ENCODE measurements at places on chromosomes 12 and 14. TPM values are rescaled to one million over a fixed set of nuclear protein-coding genes. Genes with fewer than 3 reads are reported as not detected.

GLT8D2 gene
- total RNA-seq: not detected

SLIRP gene
- total RNA-seq: 58.9 TPM

ACOT6 gene
- not detected for total RNA-seq

RD3L gene
- total RNA-seq: not detected

CD163 gene
- 534 TPM for total RNA-seq

CLEC1B gene
- total RNA-seq: 5.5 TPM

DNAJC22 gene
- total RNA-seq: 1.2 TPM

PA2G4 gene
- total RNA-seq: 72.7 TPM

EID3 gene
- total RNA-seq: 7.4 TPM

ERP27 gene
- total RNA-seq: 5.0 TPM

DNA sequence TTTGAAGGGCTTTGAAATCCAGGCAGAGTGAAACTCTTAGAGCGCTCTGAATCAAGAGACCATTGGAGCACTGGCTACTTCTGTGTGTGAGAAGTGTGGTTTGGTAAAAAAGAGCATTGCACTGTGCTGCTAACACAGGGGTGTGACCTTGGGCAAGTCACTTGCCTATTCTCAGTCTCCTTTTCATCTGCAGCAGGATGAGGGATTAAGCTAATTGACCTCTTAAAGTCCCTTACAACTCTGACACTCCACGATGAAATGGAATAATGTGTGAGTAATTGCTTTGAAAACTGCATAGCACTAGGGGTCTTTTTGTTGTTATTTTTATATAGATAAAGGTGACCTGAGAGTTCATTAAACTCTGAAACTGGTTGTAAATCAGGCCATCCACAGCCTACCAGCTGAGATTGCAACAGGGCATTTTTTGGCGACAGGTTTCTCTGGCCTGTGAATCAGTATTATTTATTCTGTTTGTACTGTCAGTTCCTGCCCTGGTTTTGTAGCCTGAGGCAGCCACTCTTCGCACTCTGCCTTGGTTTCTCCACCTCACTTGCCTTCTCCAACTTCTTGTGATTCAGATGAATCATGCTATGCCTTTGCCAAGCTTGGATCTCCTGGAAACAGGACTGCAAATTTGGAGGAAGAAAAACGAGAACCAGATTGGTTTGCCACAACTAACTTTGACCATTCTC, 159.9 kb upstream of the PARP11 start:
- H3K4me1 ChIP-seq: peaks cover 18% of the 10 kb centered on the region

- no peak overlapping the region for H3K4me3 ChIP-seq
- no peaks in the 10 kb centered on the region for H3K27me3 ChIP-seq
- H3K4me1 ChIP-seq: peaks cover 35% of the 10 kb centered on the region
- no peak for DNase-seq
- H3K27ac ChIP-seq: peak overlapping the region; percentile 5
- peaks cover 24% of the 10 kb centered on the region for H3K36me3 ChIP-seq
Observed at GRCh38 chr12:40238266-40238902, 13.6 kb downstream of the LRRK2 start.

DNA sequence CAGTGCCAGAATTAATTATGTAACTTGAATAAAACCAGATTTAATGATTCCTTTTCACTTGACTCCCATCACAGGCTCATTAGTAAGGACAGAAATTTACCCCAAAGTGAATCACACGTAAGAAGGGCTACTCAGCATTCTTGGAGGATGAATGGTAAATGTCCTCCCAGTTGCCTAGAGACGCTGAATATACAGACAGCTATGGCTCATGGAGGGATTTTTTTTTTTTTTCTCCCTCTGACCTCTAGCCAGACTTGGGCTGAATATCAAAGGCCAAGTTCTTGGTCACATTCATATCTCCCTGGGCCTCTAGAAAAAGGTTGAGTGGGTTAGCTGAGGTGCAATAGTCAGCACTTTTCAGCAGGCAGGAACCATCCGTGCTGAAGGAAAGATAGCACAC, 77.5 kb downstream of the PHLDA1 start:
- DNase-seq: no peak
- H3K36me3 ChIP-seq: no peaks in the 10 kb centered on the region
- no peak overlapping the region for H3K27ac ChIP-seq
- H3K4me1 ChIP-seq: no peaks in the 10 kb centered on the region
- H3K27me3 ChIP-seq: no peaks in the 10 kb centered on the region
- H3K4me3 ChIP-seq: no peak overlapping the region

DNA sequence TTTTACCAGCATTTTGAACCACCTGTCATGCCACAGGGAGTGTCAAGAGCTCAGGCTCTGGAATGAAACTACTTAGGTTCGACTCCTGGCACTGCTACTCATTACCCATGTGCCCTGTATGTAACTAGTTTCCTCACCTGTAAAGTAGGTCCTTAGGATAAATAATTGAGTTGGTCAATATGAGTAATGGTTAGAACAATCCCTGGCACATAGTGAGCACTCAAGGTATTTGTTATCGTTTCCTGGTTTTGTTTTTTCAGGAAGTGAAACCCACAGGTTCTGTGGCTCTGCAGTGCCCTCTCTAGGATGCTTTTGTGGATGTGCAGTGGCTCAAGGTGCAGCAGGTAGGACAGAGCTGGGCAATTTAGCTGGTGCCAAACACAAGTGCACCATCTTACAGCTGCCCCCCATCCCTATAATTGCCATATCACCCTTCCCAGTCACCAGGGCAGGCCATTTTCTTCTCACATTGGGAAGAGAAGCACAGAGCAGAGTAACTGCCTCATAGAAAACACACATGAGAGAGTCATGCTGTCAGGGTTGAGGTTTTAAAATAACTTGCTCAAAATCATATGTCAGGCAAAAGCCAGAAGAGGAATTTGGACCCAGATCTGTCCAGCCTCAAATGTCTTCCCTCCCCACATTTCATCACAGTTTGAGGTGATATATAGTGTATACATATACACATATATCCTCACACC, 297.5 kb downstream of the RPAP3 start:
- no peaks in the 10 kb centered on the region for H3K27me3 ChIP-seq
- H3K27ac ChIP-seq: no peak overlapping the region
- H3K4me1 ChIP-seq: peaks cover 15% of the 10 kb centered on the region
- H3K36me3 ChIP-seq: no peaks in the 10 kb centered on the region

DNA sequence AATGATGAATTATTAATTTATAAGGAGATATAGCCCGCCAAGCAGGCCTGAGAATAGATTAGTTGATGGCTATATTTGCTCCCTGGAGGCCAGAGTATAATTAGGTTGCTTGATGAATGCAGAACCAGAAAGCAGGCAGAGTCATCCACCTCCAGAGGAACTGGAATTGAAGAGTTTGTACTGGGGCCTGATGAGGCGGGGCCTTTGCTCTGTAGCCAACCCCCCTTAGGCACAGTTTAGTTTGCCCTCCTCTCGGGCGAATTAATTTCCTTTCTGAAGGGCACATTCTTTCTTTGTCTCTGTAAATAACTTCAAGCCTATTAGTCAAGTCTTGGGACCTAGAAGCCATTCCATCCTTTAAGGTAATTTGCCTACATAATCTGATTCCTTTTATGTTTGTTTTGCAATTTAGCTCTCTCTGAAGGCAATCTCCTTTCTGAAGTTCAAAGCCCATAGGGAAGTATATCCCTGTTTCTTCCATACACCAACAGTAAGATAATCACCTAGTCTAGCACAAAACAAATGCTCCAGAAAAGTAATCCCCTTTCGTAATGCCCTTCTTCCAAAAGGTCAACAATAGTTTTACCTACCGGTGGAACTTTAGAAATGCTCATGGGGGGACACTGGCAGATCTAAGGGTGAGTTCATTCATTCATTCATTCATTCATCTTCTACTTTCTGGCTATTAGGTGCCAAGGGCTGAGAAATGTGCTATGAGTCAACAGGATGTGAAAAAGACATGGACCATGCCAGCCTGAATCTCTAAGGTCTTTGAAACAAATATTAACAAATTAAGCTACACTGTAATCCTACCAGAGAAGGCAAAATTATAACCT, 84.8 kb upstream of the NUDT4 start:
- no peak overlapping the region for H3K4me3 ChIP-seq
- no peak for DNase-seq
- H3K4me1 ChIP-seq: peaks cover 14% of the 10 kb centered on the region
- H3K27me3 ChIP-seq: no peaks in the 10 kb centered on the region
- no peak overlapping the region for H3K27ac ChIP-seq

- H3K27me3 ChIP-seq: peaks cover 5% of the 10 kb centered on the region
- no peak overlapping the region for H3K27ac ChIP-seq
- no peak for DNase-seq
- no peaks in the 10 kb centered on the region for H3K4me1 ChIP-seq
- H3K4me3 ChIP-seq: no peak overlapping the region
Observed at GRCh38 chr12:4392223-4392742, 12.8 kb upstream of the FGF23 start.

DNA sequence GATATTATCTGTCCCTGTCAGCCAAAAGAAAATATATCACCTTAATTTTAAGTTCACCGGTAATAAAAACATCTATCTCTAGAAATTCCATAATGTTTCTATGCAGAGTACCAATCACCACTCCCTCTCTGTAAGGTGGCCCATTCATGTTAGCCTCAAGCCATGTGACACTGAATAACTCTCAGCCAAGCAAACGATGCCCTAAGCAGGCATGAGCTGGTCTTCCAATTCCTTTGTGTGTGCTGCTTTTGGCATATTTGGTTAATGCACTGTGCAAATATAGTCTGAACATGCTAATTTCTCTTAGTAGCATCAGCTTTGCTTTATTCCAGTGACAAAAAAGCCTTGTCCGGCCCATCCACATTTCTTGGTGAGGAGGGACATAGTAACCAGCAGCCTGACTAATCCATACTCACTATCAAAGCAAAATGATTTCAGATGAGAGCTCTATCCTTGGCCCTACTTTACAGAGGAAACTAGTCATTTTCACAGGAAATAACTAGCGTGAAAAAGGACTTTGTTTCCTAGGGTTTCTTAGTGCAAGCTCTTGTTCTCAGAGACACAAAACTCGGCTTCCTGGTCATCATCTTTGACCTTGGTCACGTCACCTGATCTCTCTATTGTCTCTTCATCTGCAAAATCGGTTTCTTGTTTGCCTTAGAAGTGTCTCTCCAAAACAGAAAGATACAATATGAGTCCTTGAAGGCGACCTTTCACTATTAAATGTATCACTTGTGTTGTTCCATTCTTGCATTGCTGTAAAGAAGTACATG, 59.2 kb upstream of the RTRAF start:
- DNase-seq: no peak
- no peak overlapping the region for H3K4me3 ChIP-seq
- H3K27me3 ChIP-seq: no peaks in the 10 kb centered on the region
- H3K27ac ChIP-seq: no peak overlapping the region

DNA sequence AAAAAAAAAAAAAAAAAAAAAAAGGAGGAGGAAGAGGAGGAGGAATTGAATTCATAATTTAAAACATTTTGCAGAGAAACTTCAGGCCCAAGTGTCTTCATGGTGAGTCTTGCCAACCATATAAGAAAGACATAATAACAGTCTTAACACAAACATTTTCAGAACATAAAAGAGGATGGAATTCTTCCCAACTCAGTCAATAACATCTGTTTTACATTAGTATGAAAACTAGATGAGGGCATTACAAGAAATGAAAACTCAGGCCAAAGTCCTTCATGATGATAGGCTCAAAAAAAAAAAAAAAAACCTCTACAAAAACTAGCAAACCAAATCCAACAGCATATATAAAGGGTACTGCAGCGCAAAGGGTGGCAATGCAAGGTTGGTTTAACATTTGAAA, 151.6 kb downstream of the FOXA1 start:
- no peaks in the 10 kb centered on the region for H3K27me3 ChIP-seq
- H3K4me1 ChIP-seq: no peaks in the 10 kb centered on the region
- no peak overlapping the region for H3K4me3 ChIP-seq
- no peak overlapping the region for H3K27ac ChIP-seq
- DNase-seq: no peak
- H3K36me3 ChIP-seq: no peaks in the 10 kb centered on the region

- H3K36me3 ChIP-seq: no peaks in the 10 kb centered on the region
- no peaks in the 10 kb centered on the region for H3K4me1 ChIP-seq
- peak overlapping the region; percentile 25 for H3K4me3 ChIP-seq
- peak overlapping the region; percentile 76 for H3K27ac ChIP-seq
- no peak for DNase-seq
Observed at GRCh38 chr12:125983784-125984500, 918.7 kb downstream of the AACS start.

GRCh38 chr12:130480887-130481286, 143.2 kb downstream of the PIWIL1 start:
- no peak overlapping the region for H3K27ac ChIP-seq
- H3K36me3 ChIP-seq: no peaks in the 10 kb centered on the region
- no peak overlapping the region for H3K4me3 ChIP-seq

- H3K4me1 ChIP-seq: no peaks in the 10 kb centered on the region
- DNase-seq: peak; percentile 22
- H3K4me3 ChIP-seq: no peak overlapping the region
- H3K36me3 ChIP-seq: no peaks in the 10 kb centered on the region
- no peak overlapping the region for H3K27ac ChIP-seq
- no peaks in the 10 kb centered on the region for H3K27me3 ChIP-seq
Observed at GRCh38 chr14:101186544-101186943, 283.0 kb upstream of the RTL1 start.

DNA sequence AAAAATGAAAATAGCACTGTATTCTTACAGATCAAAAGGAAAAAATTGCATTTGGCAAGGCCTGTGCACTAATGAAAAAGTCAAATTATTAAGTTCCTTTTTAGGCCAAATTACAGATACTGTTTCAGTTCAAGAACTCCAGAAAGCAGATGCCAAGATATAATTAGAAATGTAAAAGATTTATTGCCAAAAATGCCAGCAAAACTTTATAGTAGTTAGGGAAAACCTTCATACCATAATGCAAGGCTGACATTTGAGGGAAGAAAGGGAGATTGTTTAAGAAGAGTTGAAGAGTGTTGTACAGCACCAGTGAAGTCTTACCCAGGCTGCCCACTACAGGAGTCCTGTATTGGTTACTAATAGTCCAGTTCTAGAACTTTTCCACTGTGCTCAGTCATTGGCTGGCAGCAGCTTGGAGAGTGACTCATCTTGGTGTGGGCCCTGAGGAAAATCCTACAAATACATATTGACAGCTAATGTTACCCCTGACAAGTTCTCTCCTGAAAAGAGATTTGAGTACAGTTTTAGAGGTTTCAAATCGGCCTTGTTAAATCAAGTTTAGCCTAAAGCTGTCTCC, 600.4 kb downstream of the C12orf50 start:
- H3K4me3 ChIP-seq: no peak overlapping the region
- H3K27ac ChIP-seq: no peak overlapping the region
- DNase-seq: no peak
- H3K36me3 ChIP-seq: no peaks in the 10 kb centered on the region

DNA sequence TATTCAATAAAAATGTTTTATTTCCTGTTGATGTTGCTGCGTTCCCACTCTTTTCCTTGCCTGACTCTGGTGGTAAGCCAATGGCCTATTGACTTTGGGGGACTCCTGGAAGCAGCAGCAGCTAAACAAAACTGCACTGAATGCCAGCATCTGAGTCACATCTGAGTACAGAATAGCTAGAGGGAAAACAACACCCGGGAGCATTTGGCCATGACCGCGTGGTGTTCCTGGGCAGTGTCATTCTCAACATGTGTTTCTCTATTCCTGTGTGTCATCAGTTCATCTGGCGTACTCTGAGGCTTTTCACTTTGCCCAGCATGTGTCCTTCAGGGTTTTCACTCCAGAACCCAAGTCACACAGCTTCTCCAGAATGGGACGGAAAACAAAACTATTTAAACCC, 238.8 kb downstream of the PAWR start:
- H3K27me3 ChIP-seq: no peaks in the 10 kb centered on the region
- DNase-seq: peak; percentile 30
- H3K27ac ChIP-seq: no peak overlapping the region
- no peak overlapping the region for H3K4me3 ChIP-seq
- H3K4me1 ChIP-seq: no peaks in the 10 kb centered on the region
- no peaks in the 10 kb centered on the region for H3K36me3 ChIP-seq

- no peak overlapping the region for H3K4me3 ChIP-seq
- H3K27ac ChIP-seq: no peak overlapping the region
- DNase-seq: no peak
- no peaks in the 10 kb centered on the region for H3K4me1 ChIP-seq
Observed at GRCh38 chr14:104580961-104581360, 1.4 kb downstream of the C14orf180 start.

Measured in spleen (tissue), 13 donors.